ENCODE measurements at places on chromosomes 16 and 17.

- DNase-seq: no peak
These were observed 11.0 kb upstream of the GPR139 start for GRCh38 chr16:20084624-20085226.

DNA sequence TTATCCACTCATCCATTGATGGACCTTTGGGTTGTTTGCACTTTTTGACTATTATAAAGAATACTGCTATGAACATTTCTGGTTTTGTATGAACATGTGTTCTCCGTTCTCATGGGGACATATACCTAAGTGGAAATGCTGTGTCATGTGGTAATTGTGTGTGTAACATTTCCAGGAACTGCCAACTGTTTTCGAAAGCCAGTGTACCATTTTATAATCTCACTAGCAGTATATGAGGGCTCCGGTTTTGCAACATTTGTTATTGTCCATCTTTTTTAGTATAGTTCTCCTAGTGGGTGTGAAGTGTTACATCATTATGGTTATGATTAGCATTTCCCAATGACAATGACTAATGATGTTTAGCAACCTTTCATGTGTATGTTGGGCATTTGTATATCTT is 5.1 kb upstream of the TRIM25 start:
- peak; percentile 62 for DNase-seq

DNA sequence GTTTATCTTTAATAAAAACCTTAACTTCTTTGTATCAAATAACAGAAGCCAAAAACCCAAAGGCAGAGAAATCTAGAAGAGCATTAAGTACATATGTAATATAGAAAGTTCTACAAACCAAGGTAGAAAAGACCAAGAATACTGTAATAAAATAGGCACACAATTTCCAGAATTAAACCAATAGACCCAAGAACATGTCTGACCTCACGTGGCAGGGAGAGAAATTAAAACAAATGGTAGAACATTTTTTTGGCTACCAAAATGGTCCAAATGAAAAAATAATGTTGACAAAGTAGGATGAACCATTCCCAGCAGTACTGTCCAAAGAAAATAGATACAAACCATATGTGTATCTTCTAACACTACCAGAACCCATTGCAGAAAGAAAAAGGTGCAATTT is 183.5 kb downstream of the CPPED1 start:
- no peak for DNase-seq

GRCh38 chr17:13003454-13003851 is 14.4 kb downstream of the ELAC2 start:
- DNase-seq: no peak

DNA sequence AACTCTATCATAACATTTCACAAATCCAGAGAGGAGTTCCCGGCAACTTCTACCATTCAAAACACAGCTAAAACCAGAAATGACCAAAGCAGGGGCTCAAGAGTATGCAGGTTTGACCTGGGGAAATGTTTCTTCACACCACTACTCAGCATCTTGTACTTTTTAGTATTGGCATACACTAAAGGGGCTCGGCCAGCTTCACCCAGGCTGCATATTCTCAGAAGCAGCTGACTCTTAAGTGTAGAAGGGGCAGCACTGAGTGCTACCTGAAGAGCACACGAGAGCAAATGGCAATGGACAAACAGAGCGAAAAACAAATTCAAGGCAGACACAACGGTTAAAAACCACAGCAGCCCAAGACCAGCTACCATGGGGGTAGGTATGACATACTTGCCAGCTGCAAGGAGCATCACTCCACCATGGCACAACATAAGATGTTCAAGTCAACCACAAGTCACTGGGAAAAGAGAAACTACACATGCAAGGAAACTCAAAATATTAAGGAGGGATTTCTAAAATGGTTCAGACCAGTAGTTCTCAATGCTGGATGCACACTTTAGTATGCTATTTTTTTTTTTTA is 34.4 kb downstream of the N4BP1 start:
- DNase-seq: no peak
